ENCODE measurements at places on chromosomes 13 and 19.

GRCh38 chr19:17999684-18000479, 8.1 kb upstream of the ARRDC2 start:
- no peak for DNase-seq

DNA sequence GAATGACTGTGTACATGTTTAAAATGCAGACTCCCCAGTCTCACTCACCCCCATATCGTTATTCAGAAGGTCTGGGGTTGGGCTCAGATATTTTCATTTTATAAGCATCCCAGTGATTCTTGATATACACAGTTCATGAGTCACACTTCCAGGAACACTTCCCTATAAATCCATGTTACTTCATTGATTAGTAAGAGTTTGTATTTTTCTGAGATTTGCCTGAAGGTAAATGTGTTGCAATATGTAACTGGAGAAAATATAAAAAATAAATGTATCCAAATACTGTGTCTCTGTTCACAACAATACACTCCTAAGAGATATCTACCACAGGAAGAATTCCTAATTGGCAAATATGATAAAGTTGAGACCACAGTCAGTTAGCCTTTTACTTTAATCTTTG, 6.6 kb upstream of the PDX1 start:
- DNase-seq, result no peak

GRCh38 chr13:41034881-41035280, 15.8 kb upstream of the ELF1 start:
- DNase-seq, result no peak

DNA sequence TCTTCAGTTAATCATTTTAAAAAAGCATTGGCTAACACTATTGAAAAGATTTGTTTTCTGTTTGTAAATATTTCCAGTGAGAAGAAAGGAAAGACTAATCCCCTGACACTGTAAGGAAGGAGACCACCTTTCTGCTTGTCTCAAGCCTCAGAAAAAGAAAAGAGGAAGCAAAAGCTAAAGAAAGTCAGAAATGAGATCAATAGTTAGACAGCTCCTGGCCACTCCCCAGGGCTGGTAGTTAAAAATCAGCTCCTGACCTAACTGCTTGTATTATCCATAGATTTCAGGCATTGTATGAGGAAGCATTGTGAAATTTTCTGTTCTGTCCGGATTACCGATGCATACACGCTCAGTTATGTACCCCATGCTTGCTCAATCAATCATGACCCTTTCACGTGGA, 76.6 kb downstream of the ZNF486 start:
- DNase-seq, result no peak

- peak; percentile 46 for DNase-seq
These were observed at the start of gene LHFPL6 for GRCh38 chr13:39602614-39603366. TSS of gene LHFPL6 (minus strand) at chr13:39603193.

DNA sequence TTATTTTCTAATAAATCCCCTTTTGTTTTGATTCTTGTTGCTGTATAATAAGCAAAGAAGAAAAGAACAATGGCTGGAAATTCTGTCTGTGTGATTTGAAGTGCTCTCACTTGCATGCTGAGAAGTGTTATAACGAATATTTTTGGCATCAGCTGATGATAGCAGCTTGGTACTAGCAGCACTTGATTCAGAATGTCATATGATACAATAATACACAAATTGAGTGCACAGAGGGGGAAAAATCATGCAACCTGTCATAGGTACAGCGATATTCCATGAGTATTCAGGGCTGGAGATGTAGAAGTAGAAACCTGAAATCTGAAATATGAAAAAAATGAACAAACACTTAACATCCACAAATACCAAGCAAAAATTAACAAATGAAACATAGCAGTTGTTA, 108.1 kb downstream of the FGF14 start:
- DNase-seq, result no peak

DNA sequence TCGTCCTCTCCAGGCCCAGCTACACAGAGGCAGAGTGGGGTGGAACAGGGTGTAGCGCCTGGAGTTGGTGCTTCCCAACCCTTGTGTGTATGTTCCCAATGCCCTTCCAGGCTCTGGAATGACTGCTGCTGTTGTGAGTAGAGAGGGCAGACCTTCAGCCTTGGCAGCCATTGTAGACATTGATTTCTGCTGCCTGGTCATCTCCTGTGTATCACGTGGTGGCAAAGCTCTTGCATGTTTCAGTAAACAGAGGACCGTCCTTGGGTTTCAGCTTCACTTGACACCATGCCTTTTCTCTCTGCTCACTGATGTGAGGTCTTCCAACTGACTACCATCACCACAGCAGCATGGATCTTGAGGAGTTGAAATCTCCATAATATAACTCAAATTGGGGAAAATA, 397.9 kb downstream of the COG6 start:
- no peak for DNase-seq

DNA sequence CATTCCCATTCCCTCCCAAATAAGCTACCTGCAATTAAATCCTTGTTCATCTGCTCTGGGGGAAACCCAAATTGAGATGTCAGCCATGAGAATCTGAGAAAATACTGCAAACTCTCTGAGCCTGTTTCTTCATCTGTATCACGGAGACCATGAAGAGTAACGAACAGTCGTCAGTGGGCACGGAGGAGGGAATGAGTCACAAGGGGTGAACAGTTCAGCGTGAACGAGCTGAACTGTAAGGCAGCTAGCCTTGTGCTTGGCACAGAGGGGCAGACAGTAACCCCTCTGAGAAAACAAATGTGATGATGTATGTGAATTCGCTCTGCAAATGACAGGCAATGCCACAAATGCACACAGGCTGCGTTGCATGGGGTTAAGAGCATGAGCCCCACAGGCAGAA, 288.7 kb downstream of the FOXO1 start:
- no peak for DNase-seq

- no peak for DNase-seq
These were observed 518.6 kb downstream of the SLITRK5 start for GRCh38 chr13:88189728-88190127.

DNA sequence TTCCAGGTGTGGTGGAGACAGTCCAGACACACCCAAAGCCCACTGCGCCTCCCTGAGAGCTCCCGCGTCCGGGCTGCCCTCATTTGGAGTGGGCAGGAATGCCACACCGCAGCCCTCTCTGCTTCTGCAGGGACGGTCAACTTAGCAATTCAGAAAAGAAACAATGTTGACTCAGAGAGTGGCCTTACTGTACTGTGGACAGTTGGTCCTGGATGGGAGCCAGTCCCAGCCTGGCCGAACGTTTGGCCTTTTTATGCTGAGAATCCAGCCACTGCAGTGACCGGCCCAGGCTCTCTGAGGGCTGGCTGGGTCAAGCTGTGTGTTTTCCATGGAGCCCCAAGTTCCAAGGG, 7.2 kb downstream of the GAS6 start:
- no peak for DNase-seq

Measured in fibroblast of skin of left quadriceps (primary cell).